Stimulated activated CD4-positive, alpha-beta T cell treated with anti-CD3 and anti-CD28 coated beads, Interleukin-4, amount 100 ng/mL, for 4 hours (primary cell): ENCODE measurements at places on chromosomes 6 and 20.

DNA sequence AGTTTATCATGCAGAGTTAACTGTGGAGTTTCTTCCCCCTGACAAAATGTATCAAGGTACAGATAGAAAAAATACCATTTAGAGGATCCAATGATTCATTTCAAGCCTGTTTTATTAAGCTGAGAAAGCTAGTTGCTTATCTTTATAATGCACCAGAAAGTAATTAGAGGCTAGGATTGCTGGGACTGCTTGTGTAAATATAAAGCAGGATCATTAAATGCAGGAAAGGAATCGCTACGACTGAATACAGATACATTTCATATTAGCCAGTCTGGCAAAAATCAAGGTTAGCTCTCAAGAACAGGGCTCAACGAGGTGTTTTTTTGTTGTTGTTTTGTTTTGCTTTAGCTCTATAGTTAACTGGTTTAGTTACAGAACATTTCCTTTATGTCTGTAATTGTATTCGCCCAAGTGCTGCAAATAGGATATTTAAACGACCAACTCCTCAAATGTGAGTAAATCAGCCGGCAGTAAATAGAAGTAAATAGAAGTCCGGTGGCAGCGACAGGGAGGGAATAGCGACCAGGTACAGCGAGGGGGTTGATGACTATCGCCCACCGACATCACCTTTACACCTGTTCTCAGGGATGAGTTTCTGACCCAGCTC lies 748 bp downstream of the UBE2J1 start:
- DNase-seq, result no peak

DNA sequence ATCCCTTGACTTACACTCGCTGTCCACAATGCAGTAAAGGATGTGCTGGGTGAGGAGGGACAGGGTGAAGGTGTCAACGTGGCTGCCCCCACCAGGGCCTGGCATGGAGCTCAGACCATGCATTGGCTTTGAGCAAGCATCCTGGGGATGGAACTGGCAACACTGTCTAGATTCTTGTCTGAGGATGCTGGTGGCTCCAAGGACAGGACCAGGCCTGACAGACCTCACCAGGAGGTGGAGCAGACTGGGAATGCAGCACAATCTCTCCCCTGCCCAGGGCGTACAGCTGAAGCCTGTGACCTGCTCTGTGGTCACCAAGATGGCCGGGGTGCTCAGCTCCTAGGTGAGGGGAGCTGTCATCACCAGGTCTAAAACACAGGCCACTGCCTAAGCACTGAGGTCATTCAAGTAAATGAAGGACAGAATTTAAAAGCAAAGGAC lies 50.9 kb downstream of the MYH7B start:
- no peak for DNase-seq

GRCh38 chr6:20479060-20479459 lies 55.2 kb upstream of the CDKAL1 start:
- DNase-seq, result no peak

DNA sequence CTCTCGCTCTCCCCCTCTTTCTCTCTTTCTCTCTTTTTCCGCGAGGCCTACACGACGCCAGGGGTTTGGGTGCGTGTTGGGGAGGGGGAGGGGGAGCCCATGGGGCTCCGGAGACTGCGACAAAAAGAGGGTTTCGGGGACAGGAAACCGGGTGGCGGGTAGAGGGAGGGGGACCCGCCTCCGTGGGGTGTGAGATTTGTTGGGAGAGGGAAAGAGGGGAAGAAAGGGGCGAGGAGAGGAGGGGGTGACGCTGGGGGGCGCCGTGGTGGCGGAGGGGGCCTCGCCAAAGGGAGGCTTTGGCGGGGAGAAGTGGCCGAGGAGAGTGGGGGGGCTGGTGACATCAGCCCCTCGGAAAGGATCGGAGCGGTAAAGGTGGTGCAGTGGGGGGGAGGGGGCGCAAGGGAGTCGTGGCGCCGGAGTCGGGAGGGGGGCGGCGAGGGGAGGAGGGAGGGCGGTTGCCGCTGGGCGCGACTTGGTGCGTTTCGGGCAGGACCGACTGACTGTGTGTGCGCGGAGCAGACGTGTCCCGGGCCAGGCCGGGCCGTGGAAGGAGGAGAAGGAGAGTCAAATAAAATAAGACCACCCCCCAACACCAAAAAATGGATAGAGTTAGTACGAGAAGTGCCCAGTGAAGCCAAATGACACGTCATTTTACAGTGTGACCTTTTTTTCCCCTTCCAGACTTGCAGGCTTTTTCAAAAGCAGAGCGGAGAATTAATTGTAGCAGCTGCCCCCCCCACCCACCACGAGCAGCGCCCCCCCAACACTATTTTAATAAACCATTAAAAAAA lies 39.8 kb downstream of the GNAS start:
- peak; percentile 71 for DNase-seq

DNA sequence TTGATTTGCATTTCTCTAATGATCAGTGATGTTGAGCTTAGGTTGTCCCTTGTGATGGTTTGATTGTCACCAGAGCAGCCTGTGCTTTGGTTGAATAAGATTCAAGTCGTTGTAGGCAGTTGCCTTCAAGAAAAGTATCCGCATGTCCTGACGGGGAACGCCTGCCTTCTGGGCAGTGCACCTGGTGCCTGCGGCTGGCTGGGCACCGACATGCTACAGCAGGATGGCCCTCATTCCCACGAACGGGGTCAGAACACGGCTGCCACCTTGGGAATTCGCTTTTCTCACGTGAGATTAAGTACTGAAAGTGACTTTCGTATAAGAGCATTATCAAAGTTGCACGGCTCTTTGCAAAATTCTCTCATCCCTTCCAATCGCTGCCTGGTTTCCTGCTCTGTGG lies 78.4 kb downstream of the CDH4 start:
- no peak for DNase-seq

DNA sequence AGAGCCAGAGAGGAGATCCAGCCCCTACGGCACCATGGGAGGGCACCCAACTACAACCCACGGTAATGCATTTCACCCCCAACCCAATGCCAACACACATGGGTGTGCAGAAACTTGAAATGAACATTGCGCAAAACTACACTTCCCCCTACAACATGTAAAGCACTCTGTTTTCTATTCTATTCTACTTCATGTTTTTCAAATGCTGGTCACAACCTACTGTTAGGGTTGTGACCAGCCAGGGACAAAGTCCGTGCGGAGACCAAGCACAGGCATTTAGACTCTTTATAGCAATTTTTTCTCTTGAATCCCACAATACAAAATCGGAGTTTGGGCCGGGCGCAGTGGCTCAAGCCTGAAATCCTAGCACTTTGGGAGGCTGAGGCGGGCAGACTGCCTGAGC lies 90.6 kb downstream of the MRPL14 start:
- no peak for DNase-seq

GRCh38 chr20:56506103-56506502 lies 18.4 kb upstream of the FAM209A start:
- DNase-seq, result no peak

DNA sequence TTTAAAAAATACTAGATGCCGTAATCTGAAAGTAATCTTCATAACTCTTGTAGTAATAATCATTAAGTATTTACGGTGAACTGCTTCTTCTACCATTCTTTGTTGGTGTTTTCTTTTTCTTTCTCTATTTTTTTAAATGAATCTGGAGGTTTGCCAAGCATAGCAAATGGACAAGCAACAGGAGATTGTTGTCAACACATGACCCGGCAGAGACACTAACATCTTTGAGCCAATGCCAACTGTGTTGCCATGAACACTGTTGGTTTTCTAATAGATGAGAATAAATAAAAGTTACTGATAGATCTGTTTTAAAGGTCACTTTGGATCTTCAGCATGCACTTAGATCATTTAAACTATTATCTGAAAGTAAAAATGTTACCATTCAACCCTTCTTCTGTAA lies 523.6 kb upstream of the EYS start:
- DNase-seq, result no peak

GRCh38 chr6:152775428-152775827 lies 24.8 kb downstream of the VIP start:
- no peak for DNase-seq

DNA sequence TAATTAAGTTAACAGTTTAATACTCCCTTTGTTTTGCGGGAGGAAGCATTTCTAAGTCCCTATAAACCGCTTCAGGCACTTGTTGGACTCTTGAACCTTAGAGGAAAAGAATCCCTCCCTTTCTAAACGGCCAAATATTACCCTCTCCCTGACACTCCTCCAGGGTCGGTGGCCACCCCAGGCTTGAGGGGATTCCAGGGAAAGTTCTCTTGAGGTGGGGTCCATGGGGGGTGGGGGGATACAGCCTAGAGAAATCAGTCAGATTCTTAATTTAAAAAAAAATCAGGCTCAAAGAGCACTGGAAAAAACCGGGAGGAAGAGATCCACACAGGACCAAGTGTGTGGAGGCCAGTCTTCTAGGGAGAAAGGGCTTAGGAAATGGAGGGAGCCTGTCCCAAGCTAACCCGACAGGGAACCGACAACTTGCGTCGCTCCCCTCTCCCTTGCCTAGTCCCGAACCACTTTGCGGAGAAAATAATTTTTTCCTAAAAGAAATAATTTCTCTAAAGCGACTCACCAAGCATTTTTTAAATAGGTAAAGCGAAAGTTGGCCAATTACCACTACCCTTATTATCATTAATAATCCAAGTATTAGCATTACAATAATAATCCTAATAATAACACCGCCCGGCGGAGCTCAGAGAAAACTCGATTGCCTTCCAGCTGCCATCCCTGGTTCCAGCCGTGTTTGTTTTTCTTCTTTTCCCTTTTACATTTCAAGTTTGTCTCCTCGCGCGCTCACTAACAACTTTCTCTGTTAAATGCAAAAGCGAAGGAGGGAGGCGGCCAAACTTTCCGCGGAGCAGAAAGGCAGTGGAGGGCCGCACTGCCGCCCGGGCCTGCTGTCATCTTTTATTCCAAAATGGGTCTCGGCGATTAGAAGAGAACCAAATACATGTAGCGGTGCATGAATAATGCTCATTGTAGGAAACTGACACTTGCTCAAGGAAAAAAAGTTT lies 4.8 kb downstream of the NR2E1 start:
- DNase-seq, result no peak

- DNase-seq, result no peak
These were observed 52.3 kb upstream of the ADGRF1 start for GRCh38 chr6:47094241-47094925.

- DNase-seq, result no peak
These were observed 74.0 kb downstream of the IGF2R start for GRCh38 chr6:160042788-160043301.

- DNase-seq, result peak; percentile 51
These were observed 93.3 kb upstream of the RNF24 start for GRCh38 chr20:4108495-4109306.

- DNase-seq, result no peak
These were observed 268.9 kb downstream of the CDH4 start for GRCh38 chr20:61520893-61521460.

GRCh38 chr20:39877788-39878187 lies 811.2 kb downstream of the MAFB start:
- no peak for DNase-seq

DNA sequence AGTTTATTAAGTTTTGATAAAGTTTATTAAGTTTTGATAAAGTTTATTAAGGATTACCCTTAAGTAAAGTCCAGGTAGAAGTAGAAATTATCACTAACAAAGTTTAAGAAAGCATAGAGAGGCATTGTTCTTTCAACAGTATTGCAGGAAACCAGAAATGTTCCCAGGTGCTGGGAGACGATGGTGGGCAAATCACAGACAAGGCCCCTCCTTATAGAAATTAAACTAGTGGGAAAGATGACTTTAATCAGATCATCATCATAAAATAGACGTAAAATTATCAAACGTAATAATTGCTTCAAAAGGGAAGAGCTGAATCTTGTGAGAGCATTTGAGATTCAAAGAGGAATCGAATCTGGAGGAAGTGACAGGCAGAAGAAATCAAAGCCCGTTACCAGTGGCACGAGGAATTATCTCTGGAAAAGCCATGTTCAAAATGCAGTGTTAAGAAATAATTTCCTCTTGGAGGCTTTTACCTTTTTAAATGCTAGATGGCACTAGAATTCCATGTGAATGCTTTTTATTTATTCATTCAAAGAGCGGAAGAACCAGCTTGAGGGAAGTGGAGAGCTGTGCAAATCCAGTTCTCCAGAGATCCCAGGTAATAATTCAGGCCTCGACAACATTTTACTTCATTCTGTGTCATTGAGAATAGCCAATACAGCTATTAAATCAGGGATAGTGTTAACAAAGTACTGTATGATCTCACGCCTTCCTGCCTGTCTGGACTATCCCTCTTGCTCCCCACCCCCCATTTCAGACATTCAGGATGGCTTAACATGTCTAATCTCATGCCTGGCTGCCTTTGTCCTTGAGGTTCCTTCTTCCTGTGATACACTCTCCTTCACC lies 1.0 kb upstream of the APMAP start:
- no peak for DNase-seq

GRCh38 chr20:39880890-39881289 lies 808.1 kb downstream of the MAFB start:
- no peak for DNase-seq

DNA sequence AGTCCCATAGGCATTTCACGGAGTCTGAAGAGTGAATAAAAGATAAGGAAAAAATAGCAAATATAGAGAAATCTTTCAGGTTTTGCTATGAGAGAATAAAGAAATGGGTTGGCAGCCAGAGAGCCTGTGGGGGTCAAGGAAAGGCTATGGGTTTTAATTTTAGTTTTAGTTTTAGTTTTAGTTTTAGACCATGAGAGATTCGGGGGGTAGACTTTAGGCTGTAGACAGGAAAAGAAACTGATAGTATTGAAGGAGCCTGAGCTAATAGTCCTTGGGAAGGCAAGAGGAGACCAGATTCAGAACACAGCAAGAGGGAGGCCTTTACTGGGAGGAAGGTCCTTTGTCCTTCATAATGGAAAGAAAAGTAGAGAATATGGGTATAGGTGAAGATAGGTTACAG lies 19.3 kb downstream of the DOP1A start:
- DNase-seq, result no peak

- no peak for DNase-seq
These were observed 469.5 kb downstream of the QKI start for GRCh38 chr6:163883984-163884383.

GRCh38 chr20:33415948-33416347 lies 14.6 kb upstream of the CDK5RAP1 start:
- DNase-seq, result no peak

DNA sequence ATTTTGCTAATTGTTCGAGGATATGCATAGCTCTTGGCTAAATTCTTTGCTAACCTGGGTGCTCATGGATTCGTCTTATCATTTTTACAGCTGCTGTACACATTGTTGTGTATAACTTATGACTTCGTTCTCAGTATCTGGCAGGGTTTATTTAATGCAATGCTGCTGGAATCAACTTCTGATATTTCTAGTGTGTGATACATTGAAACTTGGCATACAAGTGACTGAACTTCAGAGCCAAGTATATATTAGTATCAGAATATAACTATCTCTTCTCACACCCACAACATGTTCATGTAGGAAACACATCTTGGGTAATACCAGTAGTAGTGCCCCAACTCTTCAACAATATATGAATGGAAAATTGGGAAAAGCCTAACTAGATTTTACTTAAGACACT lies 764.2 kb downstream of the TENT5A start:
- DNase-seq, result no peak
